Suppressor macrophage treated with lipopolysaccharide for 4 hours (primary cell): ENCODE measurements at places on chromosomes 11 and 22.

DNA sequence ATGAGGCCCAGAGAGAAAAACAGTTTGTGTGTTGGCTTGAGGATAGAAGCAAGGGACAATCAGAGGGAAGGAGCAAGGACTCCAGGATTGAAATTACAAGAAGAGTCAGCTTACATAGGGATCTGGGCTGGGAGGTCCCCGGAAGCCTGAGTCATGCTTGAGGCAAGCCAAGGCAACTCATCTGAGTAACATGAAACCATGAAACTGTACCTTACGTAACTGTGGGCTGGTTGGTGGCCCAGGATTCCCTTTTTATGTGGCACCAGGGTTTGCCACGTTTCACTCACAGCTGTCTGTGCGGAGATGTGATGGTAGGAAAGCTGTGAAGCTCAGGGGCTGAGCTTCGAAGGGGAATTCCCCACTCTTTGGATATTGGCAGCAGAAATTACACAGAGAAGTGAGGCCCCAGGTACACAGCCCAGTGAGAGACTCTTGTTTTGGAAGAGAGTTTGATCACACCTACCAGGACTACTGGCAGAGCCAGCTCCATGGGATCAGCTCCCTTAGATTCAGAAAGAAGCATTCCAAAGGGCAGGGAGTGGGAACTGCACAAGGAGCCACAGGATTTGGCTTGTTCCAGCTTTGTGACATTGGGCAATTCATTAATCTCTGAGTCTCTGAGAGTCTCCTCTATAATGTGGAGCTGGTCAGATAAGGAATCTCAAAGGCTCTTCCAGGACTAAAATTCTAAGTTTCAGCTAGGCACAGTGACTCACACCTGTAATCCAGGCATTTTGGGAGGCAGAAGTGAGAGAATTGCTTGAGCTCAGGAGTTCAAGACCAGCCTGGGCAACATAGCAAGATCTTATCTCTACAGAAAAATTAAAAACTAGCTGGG is 7.8 kb downstream of the SLC5A1 start:
- peak; percentile 85 for DNase-seq

DNA sequence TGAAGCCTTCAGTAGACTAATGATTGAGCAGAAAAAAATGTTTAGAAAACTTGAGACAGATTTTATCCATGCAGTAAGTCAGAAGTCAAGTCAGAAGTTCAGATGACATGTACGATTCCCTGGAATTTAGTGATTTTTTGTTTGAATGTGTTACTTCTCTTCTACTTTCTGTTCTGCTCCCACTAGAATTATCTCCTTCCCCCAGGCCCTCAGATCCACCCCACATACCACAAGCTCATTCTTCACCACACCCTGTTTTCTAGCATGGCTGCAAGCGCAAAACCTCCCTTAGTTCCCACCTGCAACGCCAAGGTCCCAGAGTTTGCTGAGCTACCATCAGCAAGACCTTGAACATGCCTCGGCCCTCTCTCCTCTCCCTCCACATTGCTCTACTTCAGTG is 64.1 kb downstream of the KCNJ1 start:
- no peak for DNase-seq

DNA sequence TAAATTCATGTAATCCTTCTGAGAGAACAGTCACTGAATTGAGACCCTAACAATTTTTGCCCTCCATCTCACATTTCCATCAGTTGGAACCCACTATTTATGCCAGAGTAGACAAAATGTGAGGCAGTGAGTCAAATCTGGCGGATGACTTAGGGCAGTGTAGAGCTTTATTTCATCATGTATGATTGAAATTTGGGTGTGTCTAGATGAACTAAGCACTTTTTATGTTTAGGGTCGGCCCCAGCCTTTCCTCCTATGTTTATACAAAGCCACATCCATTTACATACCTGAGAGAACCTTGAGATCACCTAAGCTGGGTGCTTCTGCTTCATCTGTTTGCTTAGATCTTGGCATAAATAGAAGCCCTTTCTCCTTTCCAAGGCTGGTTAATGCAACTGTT is 15.0 kb upstream of the MUC15 start:
- no peak for DNase-seq

- no peak for DNase-seq
Observed at GRCh38 chr22:48287031-48287430, 1524.6 kb downstream of the TBC1D22A start.

DNA sequence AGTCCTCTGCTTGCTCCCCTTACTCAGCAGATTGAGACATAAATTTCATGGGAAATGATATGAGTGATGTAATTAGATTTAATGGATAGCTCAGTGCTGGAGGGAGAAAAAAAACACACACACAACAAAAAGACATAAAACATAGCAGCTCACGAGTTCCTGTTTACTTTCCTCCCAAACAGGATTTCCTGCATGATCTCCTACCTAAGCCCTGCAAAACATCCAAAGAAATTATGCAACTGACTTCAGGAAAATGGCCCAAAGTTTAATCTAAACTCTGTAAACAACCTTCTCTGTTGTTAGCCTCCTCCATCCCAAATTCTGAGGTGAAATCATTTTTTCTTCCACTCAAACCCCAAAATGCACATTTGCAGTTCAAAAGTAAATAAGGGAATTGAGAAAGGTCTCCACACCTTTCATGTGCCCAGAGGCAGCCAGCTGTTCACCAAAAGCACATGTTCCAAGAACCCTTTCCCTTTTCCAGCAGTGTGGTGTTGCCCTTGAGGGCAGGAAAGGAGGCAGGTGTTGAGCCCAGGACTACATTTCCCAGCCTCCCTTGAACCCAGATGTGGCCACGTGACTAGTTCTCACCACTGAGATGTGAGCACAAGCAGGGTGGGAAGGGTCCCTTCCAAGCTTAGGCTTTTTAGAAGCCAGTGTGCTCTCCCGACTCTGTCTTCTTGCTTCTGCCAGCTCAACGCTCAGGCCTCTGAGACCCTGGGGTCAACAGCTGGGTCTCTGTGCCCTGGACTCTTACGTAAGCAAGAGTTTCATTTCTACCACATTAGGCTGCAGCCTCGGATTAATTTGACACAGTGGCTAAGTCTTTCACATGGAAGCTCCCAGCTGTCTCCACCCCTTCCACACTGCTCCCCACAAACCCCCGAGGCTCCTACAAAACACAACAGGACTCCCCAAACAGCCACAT is 301.2 kb downstream of the CTTN start:
- DNase-seq: no peak

DNA sequence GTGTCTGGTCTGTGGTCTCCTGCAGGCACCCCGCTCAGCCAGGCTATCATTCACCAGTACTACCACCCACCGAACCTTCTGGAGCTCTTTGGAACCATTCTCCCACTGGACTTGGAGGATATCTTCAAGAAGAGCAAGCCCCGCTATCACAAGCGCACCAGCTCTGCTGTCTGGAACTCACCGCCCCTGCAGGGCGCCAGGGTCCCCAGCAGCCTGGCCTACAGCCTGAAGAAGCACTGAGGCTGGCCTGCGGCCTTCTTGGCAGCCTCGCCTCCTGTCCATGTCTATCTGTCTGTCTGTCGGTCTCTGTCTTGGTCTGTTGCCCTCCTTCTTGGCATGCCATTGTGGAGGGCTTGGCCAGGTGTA is 27.9 kb downstream of the INCENP start:
- DNase-seq: no peak

DNA sequence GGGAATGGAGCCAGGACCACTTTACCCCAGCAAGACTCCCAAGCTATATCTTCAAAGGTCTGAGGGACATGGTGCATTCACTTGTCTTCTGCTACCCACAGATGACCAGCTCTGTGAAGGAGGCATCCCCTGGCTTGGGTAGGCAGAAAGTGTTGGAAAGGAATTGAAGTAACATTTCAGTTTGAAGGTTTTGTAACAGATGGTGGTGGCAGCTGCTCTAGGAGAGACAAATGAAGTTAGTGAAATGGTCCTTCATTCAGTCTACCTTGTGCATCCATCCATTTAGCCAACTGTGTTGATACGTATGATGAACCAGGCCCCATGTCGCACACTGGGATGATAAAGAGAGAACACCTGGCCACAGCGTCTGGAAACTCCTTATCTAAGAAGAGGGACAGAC is 140.5 kb downstream of the COMMD9 start:
- DNase-seq: no peak

GRCh38 chr11:44507896-44508445 is 57.5 kb upstream of the CD82 start:
- no peak for DNase-seq

DNA sequence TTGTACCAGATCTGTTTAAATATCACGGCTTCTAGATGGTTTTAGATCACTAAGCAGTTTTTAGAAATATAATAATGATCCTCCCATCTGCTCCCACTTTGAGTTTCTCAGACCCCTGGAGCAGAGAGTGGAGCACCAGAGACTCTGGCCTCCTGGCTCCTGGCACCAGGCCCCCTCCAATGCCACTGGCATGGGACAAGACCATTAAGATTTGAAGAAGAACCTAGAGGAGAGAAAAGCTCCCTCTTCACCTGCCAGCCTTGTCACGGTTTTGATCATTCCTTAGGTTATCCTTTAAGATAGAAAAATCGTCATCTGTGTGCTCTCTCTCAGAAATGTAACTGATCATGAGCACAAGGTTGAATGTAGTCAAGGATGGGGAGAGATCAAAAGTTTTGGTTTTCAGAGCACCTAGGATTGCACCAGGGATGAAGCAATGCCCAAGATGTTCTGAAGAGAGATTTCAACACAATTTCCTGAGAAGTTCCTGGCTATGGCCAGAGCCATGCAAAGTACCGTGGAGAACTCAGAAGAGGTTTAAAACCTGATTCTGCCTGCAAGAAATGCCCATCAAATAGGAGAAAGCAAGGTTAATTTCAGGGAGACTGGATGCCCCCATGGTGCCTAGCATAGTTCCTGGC is 22.2 kb downstream of the IL10RA start:
- DNase-seq: no peak

DNA sequence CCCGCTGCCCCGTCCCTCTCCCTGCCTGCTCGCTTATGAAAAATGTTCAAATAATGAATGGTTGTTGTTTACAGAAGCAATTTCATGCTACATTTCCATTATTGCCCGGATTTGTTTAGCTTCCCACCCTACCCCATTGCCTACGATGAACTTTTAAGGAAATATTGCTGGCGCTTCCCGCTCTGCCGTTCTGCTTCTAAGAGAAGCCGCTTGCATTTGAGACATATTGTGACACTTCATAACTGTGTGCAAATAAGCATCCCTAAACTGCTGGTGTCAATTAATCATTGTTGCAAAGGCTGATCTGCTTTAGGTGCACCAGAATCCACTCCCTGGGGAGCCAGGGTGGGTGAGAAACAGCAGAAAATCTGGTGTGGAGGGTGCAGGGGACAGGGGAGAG is 52.3 kb upstream of the LMO1 start:
- DNase-seq: no peak
